ENCODE measurements at places on chromosomes 6 and 20.

DNA sequence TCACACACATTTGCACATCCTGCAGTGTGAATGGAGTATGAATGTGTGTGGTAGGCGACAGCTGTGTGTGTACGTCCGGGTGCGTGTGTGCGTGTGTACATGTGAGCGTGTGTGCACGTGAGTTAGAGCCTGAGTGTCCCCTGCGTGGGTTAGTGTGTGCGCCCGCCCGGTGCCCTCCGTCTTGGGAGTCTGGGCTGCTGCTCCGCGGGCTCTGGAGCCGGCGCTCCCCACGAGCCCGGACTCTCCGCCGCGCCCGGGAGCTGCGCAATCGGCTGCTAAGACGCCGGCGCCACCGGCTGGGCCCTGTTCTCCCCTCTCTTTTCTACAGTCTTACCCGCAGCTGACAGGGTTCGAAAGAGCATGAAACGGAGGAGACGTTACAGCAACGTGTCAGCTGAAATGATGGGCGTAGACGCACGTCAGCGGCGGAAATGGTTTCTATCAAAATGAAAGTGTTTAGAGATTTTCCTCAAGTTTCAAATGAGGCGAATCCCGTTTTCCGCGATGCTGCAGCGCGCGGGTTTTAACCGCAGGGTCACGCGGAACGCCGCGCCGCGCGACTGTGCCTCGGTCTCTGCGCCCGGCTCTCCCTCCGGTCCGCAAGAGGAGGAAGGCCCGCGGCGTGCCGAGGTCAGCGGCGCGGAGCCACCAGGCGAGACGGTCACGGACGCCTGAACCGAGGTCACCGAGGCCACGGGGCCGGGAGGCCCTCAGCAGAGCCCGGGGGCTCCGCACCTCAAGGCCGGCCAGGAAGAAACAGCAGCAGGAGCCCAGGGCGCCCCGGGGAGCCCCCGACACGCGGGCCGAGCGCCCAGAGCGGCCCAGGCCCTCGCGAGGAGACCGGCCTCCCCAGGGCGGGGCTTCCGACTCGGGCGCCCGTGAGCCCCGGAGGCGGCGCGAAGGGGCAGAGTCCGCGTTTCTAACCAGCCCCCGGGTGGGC, 95.3 kb upstream of the BHLHE23 start:
- DNase-seq = peak; percentile 29

DNA sequence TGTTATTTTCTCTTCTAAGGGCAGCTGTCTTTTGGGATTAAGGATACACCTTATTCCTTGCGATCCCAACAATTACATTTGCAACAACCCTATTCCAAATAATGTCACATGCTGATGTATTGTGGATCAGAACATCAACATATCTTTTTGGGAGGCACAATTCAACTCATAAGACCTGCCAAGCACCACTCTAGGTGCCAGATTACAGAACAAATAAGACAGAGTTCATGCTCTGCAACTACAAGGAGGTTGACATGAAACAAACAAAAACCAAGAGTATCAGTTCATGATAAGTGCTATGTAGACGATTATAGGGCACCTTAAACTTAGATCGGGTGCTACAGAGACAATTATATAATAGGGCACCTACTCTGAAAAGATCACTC, 203.2 kb upstream of the SGK1 start:
- DNase-seq = no peak

DNA sequence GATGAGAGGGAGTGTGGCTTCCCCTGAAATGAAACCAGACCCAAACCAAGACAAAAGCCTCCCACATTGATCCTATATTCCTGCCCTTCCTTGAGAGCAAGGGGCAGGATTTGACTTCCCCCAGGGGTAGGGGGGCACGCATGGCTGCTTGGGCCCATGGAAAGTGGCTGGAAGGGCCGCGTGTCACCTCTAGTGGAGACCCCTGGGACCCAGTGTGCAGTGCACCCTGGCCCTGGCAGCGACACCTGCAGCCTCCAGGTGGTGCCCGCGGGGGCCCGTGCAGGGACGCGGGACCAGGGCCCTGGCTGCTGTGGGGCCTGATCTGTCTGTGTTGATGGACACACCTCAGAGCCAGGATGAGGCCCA, 18.0 kb upstream of the SLCO4A1 start:
- DNase-seq = no peak

DNA sequence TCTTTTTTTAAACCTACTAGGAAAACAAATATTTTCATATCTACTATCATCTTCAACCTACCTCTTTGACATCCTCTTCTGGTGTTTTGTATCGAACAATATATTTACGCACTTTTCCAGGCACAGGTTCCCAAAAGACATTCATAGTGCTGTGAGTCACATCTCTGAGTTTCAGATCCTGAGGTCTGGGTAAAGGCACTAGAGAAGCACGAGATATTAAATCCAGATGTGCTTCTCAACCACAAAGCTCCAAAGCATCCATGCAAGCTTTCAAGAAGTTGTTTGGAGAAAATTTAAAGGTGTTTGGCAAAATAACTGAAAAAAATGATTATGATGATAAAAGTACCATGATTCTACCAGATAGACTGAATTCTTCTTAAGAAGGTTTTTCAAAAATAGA, 62.7 kb downstream of the COL12A1 start:
- DNase-seq = no peak

DNA sequence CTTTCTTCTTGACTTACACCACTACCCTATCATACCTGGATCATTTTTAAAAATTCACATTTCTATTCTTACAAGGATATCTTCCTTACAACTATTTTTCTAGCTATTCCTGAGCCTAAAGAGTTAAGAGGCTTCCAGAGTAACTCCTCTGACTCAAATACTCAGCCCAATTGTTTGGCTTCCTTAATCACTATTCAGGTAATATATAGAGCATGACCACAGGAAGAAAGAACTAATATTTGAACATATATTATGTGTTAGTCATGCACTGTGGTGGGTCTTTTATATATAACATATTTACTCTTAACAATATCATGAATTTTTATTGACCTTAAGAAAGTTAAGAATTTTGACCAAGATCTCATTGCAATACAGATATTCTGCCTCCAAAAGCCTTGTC, 42.0 kb upstream of the ID4 start:
- DNase-seq = no peak

DNA sequence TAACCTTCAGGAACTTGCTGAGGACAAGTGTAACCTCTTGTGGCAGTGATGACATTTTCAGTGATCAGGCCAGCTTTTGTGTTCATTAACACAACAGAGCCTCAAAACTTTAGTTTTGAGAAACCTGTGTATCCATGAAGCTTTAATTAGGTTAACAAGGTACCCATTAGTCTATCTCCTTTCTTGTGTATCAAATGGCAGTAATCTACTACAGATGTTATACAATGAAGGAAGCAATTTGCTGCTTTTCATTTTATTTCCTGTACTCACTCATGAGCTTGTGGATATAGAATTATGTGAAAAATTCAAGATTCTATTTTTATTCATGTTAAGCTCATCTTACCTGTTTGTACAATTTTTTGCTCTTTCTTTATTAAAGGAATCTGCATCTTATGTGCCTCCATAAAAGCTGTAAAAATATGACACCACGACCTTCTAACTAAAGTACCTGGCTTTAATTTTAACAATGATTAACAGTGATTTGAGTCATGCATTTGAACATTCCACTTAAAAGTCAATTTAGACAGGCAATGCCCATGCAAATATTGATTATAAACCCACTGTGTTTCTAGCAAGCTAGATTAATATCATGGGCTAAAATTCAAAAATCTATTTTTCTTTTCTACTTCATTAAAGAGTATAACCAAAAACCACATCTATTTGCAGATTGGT, 897.3 kb downstream of the KIF16B start:
- DNase-seq = no peak

- no peak for DNase-seq
These were observed 290.0 kb downstream of the TBC1D7 start for GRCh38 chr6:13038315-13038714.

- DNase-seq = no peak
These were observed 9.6 kb upstream of the SPDEF start for GRCh38 chr6:34565722-34566137.

- no peak for DNase-seq
These were observed 812.8 kb upstream of the SLC35B3 start for GRCh38 chr6:9248133-9248532.

DNA sequence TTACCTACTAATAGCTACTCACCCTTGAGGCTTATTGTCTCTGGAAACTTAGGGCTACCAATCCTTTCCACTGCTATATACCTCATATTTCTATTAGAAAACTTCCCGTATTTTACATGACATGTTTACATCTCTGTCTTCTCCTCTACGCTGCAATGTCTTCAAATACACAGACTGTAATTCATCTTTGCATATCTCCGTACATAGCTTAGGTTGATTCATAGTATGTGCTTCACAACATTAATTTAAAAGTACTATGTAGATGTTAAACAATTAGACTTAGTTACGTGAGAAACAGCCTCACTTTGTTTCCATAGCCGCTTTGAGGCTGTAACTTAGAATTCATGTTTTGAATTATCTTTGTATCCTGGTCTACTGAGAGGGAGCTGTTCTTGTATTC, 35.1 kb upstream of the FKBP1C start:
- no peak for DNase-seq

GRCh38 chr20:53677447-53678314, 84.0 kb upstream of the ZNF217 start:
- no peak for DNase-seq

DNA sequence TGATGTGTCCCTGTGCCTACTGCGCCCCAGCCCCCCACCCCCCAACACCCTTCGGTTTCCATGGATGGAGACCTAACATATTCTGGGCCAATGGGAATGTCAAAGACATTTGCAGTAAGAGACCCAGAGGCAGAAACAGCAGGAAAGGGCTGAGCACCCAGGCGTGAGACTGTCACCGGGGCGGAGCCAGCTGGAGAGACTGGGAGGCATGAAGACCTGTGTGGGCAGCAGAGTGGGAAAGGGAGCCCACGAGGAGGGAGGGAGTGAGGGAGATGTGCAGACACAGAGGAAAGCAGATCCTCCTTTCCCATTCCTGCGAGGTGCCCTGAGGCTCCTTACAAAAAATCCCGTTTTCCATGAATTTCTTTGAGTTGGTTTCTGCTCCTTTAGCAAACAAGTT, 150.2 kb downstream of the FOXC1 start:
- DNase-seq = no peak

GRCh38 chr6:79599725-79600259, 31.3 kb upstream of the SH3BGRL2 start:
- no peak for DNase-seq

- no peak for DNase-seq
These were observed 817 bp downstream of the GRM1 start for GRCh38 chr6:146029573-146030184.

- no peak for DNase-seq
These were observed 21.9 kb downstream of the FAM229B start for GRCh38 chr6:112109262-112109661.

DNA sequence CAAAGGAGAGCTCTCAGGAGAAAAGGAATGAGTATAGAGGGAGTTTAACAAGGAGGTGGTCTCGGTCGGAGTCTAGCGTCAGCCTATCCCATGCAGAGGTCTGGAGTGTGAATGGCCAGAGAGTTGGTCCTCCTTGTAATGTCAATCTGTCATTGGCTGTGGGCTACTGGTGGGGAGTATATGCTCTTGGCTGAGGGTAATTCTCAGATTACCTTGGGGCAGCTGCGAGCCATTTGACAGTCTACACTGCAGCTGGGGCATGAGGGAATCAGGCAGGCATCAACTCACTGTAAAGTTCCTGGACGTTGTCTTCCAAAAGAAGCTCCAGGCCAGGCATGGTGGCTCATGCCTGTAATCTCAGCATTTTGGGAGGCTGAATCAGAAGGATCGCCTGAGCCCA, 48.1 kb downstream of the EBF4 start:
- DNase-seq = no peak

DNA sequence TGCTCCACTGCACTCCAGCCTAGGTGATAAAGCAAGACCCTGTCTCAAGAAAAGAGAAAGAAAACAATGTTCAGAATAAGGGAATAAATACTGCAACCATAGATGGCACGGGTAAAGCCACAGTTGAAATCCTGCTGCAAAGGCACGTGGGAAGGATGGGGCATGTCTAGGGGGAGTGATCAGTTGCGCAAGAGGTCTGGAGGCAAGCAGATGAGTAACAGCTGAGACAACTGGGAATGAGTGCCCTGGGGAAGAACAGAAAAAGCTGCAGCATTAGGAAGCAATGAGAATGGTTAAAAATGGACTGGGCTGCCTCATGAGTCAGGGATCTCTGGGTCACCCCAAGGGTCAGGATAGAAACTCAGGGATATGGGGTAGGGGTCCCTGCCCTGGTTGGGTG, 96.3 kb downstream of the GMPR start:
- no peak for DNase-seq

- no peak for DNase-seq
These were observed 66.0 kb downstream of the CDS2 start for GRCh38 chr20:5192570-5193431.

GRCh38 chr20:4951299-4951698, 50.0 kb downstream of the SLC23A2 start:
- DNase-seq = no peak

DNA sequence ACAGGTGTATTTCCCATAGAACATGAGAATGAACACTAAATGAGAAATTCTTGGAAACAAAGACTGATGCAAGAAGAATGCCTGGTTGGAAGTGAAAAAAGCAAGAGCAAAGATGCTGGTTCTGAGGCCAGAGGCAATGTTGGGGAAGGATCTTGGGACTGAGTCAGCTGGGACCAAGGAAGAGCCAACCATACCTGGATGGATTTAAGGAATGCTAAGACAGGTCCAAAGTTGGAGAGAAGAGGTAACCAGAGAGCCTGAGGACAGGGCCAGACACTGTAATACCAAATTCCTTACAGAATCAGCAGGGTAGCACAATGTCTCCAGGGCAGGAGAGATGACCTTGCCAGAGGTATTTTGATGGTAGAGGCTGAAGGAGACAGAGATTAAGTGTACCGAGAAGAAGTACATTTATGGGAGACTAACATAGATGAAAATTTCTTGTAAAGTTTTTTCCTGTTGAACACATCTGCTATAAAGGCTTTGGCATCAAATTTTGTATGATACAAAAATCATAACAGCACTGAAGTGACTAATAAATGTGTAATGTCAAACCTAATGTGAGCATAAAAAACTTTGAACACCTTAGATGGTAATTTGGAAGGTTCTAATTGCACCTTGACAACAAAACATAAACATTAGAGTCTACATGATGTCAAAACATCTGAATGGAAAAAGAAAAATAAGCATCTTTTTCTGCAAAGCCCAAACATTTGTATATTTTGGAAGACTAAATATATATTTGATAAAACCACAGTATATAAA, 221.7 kb upstream of the MARCKS start:
- DNase-seq = no peak

DNA sequence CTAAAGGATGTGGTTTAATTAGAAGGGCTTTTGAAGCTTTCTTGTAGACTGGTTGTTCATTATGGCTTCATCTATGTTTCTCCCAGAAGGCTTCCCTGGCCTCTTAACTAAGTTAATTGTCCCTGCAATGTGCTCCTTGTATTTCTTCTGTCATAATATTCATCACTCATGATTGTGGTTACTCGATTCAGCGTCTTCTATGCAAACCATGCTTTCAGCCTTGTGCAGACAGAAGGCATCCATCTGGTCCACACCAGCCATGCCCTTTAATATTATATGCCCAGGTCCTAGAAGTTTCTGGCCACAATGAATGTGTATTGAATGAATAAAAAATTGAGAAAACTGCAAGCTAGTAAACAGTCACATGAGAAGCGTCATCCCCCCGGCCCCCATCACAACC, 163.2 kb downstream of the KHDC1L start:
- no peak for DNase-seq

GRCh38 chr6:2508071-2508470, 242.7 kb downstream of the MYLK4 start:
- no peak for DNase-seq

Measured in GM12864 (cell line).